ENCODE measurements at places on chromosomes 2 and 18.

DNA sequence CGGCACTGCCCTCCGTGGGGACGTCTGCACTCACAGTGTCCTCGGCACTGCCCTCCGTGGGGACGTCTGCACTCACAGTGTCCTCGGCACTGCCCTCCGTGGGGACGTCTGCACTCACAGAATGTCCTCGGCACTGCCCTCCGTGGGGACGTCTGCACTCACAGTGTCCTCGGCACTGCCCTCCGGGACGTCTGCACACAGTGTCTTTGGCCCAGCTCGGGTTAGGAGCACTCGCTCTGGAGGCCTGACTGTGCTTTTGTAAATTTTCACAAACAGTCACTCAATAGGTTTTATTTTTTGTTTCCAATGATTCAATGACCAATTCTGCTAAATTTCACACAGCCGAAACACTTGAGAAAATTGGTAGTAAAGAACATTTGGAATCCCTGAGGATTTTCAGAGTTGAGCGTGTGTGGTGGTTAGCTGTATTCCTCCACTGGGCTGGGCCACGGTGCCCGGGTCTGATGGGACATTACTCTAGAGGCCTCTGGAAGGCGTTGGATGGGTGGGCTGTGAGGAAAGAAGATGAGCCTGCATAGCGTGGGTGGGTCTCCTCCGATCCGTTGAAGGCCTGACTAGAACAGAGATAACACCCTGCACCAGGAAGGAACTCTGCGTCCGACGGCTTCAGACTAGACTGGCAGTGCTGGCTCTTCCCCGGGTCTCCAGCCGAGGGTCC is 134.8 kb downstream of the RTP5 start:
- DNase-seq = no peak

GRCh38 chr2:198756166-198756565 is 701.6 kb downstream of the SATB2 start:
- no peak for DNase-seq

- DNase-seq = no peak
Measured at GRCh38 chr2:234403074-234403473, 93.8 kb downstream of the ARL4C start.

DNA sequence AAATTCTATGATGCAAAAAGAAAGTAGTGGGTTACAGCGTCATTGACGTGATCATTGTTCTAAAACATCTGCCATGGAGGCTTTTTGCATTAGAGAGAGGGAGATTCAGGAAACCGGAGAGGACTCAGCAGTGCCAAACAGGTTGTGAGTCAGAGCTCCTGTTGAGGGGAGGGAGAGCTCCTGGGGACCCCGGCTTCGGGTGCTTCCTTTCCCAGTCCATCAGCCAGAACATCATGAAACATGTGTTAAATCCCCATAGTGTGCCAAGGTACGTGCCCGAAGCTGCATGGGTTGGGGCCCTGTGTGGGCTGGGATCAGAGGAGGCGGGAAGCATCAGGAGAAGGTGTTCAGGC is 791 bp upstream of the CYRIA start:
- no peak for DNase-seq

DNA sequence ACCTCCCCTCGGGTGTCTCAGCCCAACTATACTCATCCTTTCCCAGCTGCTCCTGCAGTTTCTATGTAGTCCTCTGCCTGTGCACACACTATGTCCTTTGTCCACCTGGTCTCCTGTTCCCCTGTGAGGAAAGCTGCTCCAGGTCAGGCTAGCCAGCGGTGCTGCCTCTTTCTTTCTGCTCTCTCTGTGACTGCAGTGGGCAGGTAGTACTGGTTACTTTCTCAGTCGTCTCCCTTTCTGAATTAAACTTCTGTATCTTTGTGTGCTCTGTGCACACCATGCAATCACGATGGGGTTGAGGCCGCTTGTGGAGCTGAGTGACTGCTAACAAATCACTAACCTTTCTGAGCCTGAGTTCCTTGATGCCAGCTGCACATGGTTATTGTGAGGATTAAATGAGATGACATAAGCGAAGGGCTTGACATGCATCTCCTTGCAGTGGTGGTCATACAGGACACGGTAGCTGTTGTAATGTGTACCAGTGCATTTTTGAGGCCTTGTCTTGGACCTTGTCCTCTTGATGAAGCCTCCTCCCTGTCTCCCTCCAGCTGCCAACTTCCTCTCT is 3.5 kb downstream of the FARP2 start:
- no peak for DNase-seq

DNA sequence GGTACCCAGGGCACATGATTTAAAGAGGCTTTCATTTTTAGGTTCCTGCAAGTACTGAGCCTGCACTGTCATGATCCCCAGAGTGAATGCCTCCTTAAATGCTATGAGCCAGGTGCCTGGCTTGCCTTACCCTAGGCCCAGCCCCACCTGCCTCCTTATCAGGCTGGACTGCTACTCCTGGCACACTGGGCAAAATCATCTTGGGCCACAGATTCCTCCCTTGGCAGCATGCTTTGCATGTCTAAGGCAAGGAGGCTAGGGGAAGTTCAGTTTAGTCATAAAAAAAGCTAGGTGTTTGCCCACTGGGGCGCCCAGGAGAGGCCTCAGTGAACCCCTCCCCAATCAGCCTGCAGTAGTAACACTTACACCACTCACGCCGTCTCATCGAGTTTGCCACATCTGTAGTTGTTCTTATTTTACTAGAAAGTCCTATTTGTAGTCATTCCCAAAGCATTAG is 45.1 kb downstream of the LBH start:
- no peak for DNase-seq

GRCh38 chr2:71933467-71934319 is 214.0 kb downstream of the CYP26B1 start:
- no peak for DNase-seq

- no peak for DNase-seq
Measured at GRCh38 chr2:207506426-207506825, 23.3 kb upstream of the CREB1 start.

GRCh38 chr2:197839327-197839726 is 34.9 kb downstream of the PLCL1 start:
- no peak for DNase-seq

DNA sequence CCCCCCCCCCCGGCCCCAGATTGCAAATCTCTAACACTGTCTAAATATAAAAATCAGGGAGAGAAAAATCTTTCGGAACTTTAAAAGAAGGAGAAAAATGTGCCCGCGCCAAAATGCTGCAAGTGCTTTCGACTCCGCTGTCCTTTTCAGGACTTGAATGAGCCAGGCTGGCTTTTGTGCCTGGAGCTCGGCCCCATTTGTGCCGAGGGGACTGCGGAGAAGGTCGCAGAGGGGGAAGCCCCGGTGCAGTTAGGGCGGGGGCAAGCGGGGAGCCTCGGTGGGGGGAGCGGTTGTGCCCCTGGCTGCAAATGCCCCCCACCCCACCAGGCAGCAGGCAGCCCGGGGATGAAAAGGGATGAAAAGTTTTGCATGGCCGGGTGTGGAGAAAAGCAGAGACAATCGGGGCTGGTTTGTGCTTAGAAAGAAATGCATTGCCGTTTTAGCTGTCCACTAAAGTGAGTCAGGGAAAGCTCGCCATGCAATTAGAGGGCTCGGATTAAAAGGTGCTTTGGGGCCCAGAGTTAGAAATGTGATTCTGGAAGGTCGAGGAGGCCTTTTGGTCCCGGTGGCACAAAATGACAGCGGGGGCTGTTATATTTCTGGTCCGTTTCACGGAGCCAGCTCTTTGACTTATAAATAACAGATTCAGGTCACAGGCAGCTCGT is 1.6 kb downstream of the INHBB start:
- no peak for DNase-seq

- no peak for DNase-seq
Measured at GRCh38 chr2:67876176-67876575, 186.6 kb downstream of the C1D start.

- no peak for DNase-seq
Measured at GRCh38 chr2:132581991-132582738, 87.8 kb downstream of the LYPD1 start.

DNA sequence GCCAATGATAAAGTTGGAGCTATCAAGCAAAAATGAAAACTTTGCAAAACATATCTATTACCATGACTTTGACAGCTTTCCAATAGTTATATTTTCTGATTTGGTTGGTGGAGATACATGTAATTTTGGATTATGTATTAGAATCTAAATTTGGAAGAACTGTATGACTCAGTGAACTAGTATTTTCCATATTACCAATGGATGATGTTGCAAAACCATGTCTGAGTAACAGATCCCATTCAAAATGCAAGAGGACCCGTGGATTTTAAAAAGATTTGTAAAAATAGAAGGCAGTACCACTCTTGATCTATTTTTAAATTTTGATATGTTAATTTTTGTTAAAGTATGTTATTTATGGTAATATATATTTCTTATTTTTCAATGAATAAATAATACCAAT is 83.0 kb downstream of the TAF4B start:
- no peak for DNase-seq

DNA sequence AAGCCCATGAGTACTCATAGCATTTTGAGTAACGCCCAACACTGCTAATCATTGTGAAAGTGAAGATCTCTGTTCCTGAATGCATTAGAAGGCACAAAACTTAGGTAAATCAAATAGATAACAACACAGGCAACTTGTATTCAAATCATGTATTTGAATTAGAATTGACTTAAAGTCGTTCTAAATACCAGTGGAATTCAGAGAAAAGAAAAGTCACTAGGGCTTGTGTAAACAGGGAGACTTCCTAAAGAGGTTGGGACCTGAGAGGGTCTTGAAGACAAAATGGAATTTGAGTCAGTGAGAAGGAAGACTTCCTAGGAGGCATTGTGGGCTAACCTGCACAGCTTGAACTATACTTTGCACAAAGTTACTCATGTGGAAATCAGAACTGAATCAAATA is 127.2 kb downstream of the CTNNA2 start:
- no peak for DNase-seq

DNA sequence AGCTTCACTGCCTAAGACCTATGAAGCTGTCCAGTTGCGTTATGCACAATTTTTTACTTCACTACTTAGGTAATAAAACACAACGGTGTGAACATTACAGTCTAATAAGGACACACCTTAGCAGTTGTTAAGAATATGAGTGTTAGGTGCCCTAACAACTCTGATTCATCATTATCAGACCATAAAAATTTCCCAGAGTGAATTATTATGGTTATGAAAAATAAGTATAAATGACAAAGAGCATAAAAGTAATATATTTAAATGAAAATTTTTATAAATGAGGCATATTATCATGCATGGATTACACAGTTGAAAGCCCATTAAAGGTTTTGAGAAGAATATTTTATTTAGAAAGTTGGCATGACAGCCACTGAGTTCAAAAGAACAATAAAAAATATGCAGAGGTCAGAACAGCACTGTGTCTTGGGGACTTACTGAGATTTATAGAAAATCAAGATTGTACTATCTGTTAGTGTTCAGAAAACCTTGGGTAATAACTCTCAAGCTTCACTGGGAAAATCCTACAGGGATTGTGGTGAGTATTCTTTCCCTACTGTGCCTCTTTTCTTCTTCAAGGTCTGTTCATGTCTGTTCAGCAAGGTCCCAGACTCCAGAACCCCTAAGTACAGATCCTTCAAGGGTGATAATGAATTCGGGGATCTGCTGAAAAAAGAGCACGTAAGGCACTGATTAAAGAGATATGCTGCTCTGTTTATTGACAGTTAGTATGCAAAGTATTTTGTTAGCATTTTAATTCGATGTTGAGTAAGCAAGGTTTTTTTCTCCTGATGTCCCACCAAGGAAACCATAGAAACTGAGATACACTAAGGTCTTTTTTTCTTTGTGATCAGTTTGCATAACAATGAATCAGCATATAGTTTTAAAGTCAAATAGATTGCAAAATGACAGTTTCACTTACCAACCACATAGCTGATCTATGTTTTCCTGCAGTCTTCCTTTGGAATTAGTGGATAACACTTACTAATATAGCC is 250.0 kb downstream of the DSEL start:
- DNase-seq = no peak

DNA sequence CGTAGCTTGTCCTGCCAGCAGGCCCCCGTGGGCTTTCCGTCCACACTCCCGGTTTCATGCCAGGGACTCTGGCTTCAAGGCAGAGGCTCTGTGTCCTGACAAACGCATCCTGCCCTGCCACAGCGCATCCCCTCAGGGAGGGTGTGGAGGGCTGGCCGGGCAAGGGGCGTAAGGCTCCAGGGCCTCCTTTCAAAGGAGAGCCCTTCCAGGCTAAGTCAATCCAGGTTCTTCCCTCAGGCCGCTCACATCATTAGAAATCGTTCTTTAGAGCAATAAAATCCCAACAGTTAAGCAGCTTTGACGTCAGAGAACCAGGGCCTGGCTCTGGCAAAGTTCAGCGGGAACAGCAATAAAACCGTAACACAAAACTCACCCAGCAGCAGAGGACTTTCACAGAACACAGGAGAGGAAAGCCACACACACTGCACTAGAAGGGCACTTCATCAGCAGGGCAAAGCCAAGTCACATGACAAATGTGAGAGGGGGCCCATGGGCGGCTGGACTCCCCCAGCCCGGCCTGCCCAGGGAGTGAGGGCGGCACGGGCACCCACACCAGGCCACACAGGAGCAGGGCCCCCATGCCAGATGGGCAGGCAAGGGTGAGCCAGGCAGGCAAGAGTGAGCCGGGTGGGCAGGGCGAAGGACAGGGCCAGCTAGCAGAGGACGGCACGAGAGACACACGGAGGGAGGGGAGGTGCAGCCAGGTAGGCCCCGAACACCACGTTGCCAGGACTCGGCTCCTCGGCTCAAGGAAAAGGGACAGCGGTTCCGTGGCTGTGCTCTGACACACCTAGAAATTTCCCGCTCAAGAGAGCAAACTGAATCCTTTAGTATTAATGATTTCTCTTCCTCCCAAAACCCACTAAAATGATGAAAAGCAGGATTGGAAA is 52.0 kb downstream of the HDAC4 start:
- no peak for DNase-seq

GRCh38 chr18:69725009-69725408 is 222.7 kb downstream of the CD226 start:
- no peak for DNase-seq

- DNase-seq = no peak
Measured at GRCh38 chr18:74064510-74064909, 83.1 kb downstream of the FBXO15 start.

DNA sequence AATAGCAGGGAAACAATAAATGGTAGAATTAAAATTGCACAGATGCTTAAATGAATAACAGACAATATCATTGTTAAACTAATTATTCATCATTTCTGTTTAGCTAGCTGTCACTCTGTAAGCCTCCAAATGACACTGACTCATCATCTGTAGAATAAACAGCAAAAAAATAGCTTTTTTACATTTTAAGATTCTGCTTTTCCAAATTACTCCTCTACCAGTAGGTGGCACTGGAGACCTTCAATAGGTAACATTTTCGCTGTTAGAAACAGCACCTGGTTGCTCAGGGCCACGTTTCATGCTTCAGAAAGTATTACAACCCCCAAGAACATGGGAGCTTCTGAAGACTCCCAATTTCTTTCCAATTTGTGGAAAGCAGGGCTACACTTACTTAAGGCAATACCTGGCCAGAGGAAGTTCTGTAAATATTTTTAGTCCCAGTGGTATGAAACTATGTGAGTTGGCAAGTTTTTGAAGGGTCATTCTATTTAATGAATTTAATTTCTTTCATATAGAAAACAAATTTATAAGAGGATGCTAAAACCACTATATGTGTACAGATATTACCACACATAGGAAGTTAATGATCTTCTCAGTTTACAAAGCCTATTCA is 45.4 kb downstream of the TTN start:
- DNase-seq = peak; percentile 3

GRCh38 chr2:157015015-157015575 is 242.4 kb upstream of the GALNT5 start:
- DNase-seq = no peak

GRCh38 chr18:2961821-2962220 is 51.1 kb downstream of the LPIN2 start:
- DNase-seq = no peak

All from stimulated activated CD8-positive, alpha-beta memory T cell treated with anti-CD3 and anti-CD28 coated beads, Interleukin-12 subunit alpha, Interleukin-12 subunit beta, amount 100 ng/mL, for 1 hour (primary cell).